ENCODE measurements at places on chromosomes 4 and X. TPM values are rescaled to one million over a fixed set of nuclear protein-coding genes. Genes with fewer than 3 reads are reported as not detected.

Gene MAML3
- total RNA-seq, result 4.6 TPM

Gene IRS4
- not detected for total RNA-seq

Gene TLL1
- not detected for total RNA-seq

Gene PNMA6F
- total RNA-seq, result not detected

All from activated naive CD8-positive, alpha-beta T cell treated with anti-CD3 and anti-CD28 coated beads, Interleukin-2, amount 10 ng/mL, durations not matched to agents 7 days and 5 days (primary cell).